Umbilical cord (tissue), 2 donors: ENCODE measurements at places on chromosomes 4 and X. TPM values are rescaled to one million over a fixed set of nuclear protein-coding genes. Genes with fewer than 3 reads are reported as not detected.

DNA sequence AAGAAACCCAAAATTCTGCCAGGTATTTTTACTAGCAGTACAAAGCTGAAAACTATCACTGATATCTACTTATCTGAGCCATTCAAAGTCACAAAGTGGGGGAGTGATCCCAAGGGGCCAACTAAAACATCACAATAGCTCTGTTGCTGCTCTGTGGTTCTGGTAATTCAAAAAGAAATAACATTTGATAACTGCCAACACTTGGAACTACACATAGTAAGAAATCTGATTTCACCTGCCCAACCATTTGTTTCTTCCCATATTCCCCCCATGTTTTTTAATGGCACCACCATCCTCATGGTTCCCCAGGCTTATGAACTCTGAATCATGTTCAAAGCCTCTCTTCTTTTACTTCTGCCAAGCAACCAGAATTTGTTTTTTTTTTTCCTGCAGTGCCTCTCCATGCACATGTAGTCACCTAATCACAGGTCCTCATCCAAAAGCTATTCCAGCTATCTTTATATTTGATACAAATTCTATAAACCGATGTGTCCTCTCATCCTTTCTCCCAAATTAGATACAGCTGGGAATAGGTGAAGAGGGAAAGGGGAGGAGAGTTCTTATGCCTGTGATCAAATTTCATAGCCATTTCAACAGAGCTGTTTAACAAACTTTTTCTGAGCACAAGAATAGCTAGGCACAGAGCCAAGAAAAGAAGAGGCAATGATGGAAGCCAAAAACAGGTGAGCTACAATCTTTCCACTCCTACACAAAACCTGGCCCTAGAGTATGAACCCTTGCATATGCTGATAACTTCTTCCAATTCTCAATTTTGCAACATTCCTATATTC is 7.7 kb downstream of the AMMECR1 start:
- DNase-seq = no peak

DNA sequence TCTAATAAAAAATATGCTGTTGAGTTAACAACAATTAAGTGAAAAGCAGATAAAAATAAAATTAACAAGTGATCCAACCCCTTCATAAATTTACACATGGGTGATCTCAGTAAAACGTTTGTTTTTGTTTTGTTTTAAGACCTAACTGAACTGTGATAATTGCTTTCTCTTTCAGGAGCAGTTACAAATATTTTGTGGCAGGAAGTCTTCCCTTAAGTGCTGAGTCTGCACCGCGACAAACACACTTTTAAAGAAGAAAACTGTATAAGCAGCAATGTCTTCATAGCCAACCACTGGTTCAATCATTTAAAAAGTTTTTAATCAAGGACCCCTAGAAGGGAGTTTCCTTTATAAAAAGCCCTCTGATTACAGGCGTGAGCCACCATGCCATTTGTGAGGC is 53.7 kb upstream of the NFKB1 start:
- no peak for DNase-seq

GRCh38 chr4:144723471-144723870 is 77.5 kb downstream of the HHIP start:
- no peak for DNase-seq

GRCh38 chrX:97898798-97899197 is 1015.1 kb downstream of the RPA4 start:
- DNase-seq = peak; percentile 4

GRCh38 chrX:38923451-38923969 is 122.3 kb downstream of the MID1IP1 start:
- DNase-seq = no peak

GRCh38 chrX:149230689-149231088 is 274.4 kb downstream of the IDS start:
- DNase-seq = no peak

CFAP99 gene
- total RNA-seq = not detected

NOX1 gene
- 0.96 TPM for total RNA-seq

FAAH2 gene
- total RNA-seq = 2.9 TPM

BBS12 gene
- 2.4 TPM for total RNA-seq
